Suppressor macrophage (primary cell): ENCODE measurements at places on chromosomes 1 and 21.

- DNase-seq = peak; percentile 56
Measured at GRCh38 chr21:45518742-45519141, 23.5 kb downstream of the SLC19A1 start.

DNA sequence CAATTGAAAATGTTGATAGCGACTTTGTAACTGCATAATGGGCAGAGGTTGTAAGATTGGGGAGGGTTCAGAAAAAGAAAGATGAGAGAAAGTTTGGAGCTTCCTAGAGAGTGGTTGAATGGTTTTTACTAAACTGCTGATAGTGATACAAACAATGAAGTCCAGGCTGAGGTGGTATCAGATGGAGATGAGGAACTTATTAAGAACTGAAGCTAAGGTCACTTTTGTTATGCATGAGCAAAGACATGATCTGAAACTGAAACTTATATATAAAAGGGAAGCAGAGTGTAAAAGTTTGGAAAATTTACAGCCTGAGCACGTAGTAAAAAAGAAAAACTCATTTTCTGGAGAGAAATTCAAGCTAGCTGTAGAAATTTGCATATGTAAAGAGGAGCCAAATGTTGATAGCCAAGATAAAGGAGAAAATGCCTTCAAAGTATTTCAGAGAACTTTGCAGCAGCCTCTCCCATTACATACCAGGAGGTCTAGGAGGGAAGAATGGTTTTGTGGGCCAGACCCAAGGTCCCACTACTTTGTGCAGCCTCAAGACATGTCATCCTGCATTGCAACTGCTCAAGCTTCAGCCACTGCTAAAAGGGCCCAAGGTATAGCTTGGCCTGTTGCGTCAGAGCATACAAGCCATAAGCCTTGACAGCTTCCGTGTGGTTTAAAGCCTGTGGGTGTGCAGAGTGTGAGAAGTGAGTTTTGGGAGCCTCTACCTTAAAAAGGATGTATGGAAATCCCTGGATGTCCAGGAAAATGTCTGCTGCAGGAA lies 843.9 kb downstream of the AMY1C start:
- DNase-seq = no peak

- DNase-seq = no peak
Measured at GRCh38 chr1:24317956-24318614, 1.1 kb upstream of the GRHL3 start.

DNA sequence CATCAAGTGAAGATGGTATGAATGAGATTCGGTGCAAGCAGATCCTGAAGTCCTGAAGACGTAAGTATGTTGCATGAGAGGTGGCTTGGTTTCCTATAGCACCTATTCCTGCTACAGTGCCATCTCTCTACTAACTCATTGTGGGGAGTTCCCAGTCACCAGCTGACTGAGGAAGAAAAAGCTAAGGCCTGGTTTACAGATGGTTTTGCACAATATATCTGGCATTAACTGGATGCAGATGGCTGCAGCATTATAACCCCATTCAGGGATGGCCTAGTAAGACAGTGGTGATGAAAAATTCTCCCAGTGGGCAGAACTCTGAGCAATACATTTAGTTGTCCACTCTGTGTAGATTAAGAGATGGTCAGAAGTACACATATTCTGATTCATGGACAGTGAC lies 36.7 kb downstream of the RTCA start:
- no peak for DNase-seq

- DNase-seq = peak; percentile 59
Measured at GRCh38 chr1:206658264-206658980, 23.1 kb downstream of the DYRK3 start.

GRCh38 chr1:53384796-53385195 lies 56.9 kb upstream of the LRP8 start:
- DNase-seq = no peak

DNA sequence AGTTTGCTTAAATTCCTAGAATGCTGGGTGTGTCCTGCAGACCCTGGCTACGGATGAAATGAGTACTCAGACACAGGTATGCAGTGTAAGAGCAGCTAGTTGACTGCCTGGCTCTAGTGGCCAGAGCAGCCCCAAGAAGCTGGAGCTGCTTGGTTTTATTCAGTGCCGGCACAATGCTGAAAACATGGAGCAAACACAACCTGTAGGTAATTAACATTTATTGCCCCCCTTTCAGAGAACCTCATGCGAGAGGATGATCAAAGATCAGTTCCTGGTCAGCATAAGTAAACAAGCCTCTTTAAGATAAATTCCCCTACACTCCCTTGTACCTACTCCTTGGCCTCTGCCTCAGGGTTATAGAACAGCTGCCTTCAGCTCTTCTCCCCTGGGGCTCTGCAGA lies 43.2 kb downstream of the MRPS6 start:
- no peak for DNase-seq

DNA sequence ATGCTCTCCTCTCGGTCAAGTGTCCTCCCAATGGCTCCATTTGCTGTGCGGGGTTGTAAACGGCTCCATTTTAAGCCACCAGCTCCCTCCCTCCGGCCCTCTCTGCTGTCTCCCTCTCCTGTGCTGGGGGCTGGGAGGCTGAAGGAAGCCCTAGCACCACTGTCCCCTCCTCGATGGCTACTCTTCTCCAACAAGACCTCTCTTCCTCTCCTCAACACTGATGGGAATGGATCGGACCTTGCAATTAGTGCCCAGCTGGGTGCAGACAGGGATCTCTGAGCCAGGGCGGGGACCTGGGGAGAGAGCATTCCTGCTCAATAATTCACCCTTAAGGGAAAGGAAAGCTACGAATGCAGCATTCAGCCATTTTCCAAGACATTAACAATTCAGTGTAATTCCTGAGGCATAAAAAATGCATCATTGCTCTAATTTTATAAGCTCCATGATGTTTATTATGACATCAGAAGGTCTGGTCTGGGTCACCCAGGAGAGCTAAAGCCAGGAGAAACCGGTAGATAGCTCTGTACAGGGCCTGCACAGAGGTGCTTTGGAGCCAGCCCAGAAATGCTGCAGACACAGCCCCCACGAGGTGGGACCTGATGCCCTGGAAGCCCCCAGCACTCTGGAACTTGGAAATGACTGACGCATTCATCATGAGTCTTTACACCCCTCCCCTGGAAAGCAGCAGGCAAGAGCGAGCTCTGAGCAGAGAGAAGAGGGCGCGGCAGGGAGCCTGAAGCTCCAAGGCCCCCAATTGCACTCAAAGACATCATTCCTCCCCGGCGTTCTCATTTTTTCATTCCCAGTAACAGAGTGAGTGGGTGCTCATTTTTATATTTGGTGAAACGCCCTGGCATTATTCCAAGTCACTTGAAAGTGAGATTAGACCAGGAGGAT lies 76.2 kb upstream of the VAMP3 start:
- DNase-seq = no peak
